ENCODE measurements at places on chromosomes 6 and 20. TPM values are rescaled to one million over a fixed set of nuclear protein-coding genes. Genes with fewer than 3 reads are reported as not detected.

The RAB23 gene
- 38.7 TPM for total RNA-seq

The KHDC1 gene
- total RNA-seq: 3.2 TPM

The MUC21 gene
- 6.9 TPM for total RNA-seq

The LCA5 gene
- total RNA-seq: 9.1 TPM

The ANKRD60 gene
- not detected for total RNA-seq

The NKAIN4 gene
- total RNA-seq: 10.4 TPM

The ENPP5 gene
- 9.6 TPM for total RNA-seq

The TINAG gene
- not detected for total RNA-seq

The TCF15 gene
- total RNA-seq: 4.0 TPM

The ACSS2 gene
- total RNA-seq: 63.9 TPM

The RSPO4 gene
- total RNA-seq: not detected

The TPD52L1 gene
- 75.4 TPM for total RNA-seq

The SYCP2 gene
- total RNA-seq: 6.6 TPM

The MYMX gene
- total RNA-seq: 9.1 TPM

The BPIFA1 gene
- total RNA-seq: 109 TPM

The COL20A1 gene
- 6.2 TPM for total RNA-seq

The CCDC170 gene
- 4.1 TPM for total RNA-seq

The TMEM200A gene
- 17.7 TPM for total RNA-seq

The SPATA25 gene
- 6.4 TPM for total RNA-seq

The RAB44 gene
- total RNA-seq: 0.62 TPM

The ISM1 gene
- total RNA-seq: 7.6 TPM

The SNRPB gene
- 101 TPM for total RNA-seq

The TP53INP2 gene
- 10.4 TPM for total RNA-seq

The RAET1E gene
- 8.8 TPM for total RNA-seq

The TNFRSF21 gene
- total RNA-seq: 17.4 TPM

The GRM1 gene
- total RNA-seq: not detected

The FKBP1C gene
- not detected for total RNA-seq

The RTN4IP1 gene
- total RNA-seq: 9.9 TPM

The DNAH8 gene
- total RNA-seq: 3.0 TPM

The MEI4 gene
- total RNA-seq: 0.31 TPM
